Stimulated activated CD4-positive, alpha-beta T cell treated with anti-CD3 and anti-CD28 coated beads, Interleukin-2, amount 100 ng/mL, for 24 hours (primary cell): ENCODE measurements at places on chromosomes 1 and 21.
A peak's percentile ranks its signal among the peaks of the same experiment; 100 is the strongest.

GRCh38 chr1:26789931-26790330 lies 2.2 kb downstream of the PIGV start:
- DNase-seq: no peak

DNA sequence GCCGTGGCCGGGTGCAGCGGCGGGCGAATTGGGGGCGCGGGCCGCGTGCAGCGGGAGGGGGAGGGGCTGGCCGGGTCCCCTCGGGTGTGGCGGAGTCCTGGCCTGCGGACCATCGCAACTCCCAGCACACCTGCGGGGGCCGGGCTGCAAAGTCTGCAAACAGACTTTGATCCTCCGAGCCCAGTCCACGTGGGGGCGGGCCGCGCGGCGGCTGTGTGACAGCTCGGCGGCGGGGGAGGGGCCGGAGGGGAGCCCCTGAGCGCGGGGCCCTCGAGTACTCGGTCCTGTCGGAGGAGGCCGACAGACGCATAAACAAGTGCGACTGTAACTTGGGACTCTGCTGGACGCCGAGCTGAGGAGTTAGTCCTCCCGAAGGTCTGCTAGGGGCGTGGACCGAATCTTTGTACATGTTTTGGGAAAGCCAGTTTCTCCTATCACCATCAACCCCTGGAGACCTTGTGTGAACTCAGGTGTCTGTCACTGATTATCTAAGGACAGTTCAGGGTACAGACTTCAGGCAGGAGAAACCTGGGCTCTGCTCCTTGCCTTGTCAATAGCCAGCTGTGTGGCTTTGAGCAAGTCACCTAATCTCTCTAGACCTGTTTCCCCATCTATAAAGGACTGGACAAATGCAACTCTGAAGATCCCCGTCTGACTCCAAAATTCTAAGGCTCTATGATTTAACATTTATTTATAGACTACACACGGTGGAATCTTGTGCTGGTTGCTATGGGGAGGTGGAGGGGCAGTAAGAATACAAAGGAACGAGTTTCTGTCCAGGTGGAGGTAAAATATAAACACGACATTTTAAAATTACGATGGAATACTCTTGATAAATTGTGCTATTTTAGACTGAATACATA lies 710 bp upstream of the SLC30A1 start:
- no peak for DNase-seq

- no peak for DNase-seq
Observed at GRCh38 chr1:90534116-90534515, 183.0 kb downstream of the BARHL2 start.

GRCh38 chr21:14058566-14058965 lies 152.2 kb downstream of the LIPI start:
- DNase-seq: no peak

- DNase-seq: no peak
Observed at GRCh38 chr1:205792481-205792881, 17.2 kb upstream of the RAB29 start.

DNA sequence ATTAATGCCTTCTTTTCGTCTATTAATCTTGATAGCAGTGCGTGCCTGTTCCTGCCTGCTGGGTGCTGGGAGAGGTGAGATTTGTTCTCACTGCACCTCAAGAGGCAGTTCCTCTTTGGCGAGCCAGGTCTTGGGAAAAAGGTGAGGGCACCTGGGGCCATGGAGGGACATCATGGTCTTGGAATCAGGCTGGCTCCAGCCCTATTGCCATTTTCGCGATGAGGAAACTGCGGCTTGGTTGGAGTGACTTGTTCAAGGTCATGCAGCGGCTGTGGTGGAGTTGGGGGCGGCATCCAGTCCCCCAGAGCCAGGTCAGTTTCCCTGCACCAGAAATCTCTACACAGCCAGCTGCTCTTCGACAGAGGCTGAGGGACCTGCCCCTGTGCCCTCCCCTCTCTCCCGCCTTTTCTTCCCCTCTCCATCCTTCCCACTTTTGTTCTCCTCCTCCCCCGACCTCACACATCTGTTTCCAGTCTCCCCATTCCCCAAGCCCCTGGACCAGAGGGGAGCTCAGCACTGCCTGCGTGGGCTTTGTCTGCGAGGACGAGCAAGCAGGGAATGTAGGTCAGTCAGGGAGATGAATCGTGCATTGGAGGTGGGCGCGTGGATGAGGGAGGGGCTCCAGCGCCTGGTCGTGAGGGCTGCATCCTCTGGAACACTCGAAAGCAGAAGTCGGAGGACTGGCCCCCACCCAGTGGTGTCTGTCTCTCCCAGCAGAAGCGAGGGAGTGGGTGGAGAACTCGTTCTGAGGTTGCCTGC lies 135.1 kb downstream of the ACTL8 start:
- DNase-seq: no peak

DNA sequence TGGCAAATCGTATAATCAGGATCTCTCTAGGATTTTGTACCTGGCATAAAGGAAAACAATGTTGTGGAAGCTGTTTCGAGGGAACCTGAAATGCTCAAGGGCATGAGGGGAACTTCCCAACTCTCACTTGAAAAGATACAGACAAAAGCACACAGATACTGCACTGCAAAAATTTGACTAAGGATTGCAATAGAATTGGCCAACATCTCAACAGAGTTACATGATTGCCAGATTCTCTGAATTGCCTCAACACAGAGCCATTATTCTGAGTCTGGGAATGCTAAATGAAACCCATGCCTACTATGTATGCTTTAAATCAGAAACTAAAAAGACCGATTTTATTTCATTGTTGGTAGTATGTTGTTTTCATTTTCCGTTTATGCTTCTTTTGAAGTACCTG lies 16.0 kb downstream of the KRTAP19-8 start:
- DNase-seq: no peak

DNA sequence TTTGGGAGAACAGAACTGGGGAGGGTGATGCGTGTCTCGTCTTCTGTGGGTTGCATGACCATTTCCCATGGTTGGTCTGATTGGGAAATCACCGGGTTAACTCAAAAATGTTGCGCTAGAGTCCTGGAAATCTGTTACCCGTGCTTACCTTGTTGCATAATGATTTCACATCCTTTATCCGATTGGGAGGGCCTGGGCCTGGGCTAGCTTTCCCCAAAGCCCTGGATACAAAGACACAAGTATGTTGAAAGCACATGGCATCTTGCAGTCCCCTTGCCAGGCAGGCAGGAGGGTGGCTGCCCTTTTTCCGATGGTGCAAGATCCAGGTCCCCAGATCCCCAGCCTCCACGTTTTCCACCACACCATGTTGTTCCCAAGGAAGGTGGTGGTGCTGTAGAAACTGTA lies 582 bp downstream of the TRPM2 start:
- DNase-seq: no peak

DNA sequence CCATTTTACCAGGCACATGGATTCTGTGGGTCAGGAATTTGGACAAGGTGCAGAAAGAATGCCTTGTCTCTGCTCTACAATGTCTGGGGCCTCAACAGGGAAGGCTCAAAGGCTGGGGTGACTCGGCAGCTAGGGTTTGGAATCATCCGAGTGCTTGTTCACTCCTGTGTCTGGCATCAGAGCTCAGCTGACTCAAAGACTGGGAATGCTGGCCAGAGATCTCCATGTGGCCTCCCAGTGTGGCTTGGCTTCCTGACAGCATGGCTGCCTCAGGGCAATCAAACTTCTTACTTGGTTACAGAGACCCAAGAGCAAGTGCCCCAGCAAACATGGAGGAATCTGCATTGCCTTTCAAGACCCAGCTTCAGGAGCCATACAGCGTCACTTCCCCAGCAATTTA lies 110.5 kb downstream of the TOMM20 start:
- no peak for DNase-seq

DNA sequence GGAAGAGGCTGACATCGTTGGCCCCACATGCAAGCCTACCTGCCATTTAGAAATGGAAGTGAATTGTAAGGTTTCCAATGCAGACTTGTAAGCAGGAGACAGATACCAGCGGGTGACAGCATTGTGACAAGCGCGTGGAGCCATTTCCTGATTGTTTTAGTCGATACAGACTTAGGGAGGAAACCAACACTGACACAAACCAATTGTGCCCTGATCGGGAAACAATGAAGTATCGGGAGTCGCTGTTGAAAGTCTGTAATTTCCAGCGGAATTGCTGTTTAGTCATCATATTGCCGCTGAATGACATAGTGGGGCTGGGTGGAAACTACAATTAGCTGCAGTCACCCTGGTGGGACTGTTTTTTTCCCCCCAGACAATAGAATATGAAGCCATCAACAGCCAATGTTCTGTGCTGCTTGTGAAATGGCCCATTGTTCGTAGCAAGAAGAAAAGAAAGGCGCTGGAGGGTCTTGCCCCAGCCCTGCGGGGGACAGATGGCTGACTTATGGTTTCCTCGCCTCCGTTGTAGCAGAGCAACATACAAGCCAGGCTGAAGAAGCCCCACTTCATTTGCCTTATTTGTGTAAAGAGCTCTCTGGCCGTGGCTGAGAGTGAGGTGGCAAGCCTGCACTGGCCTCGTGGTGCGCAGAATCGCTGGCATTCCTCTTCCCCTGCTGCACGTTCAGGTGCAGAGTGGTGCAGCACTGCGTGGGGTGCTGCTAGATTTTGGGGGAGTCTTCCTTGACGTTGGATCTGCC lies 462.7 kb downstream of the CAMTA1 start:
- no peak for DNase-seq

DNA sequence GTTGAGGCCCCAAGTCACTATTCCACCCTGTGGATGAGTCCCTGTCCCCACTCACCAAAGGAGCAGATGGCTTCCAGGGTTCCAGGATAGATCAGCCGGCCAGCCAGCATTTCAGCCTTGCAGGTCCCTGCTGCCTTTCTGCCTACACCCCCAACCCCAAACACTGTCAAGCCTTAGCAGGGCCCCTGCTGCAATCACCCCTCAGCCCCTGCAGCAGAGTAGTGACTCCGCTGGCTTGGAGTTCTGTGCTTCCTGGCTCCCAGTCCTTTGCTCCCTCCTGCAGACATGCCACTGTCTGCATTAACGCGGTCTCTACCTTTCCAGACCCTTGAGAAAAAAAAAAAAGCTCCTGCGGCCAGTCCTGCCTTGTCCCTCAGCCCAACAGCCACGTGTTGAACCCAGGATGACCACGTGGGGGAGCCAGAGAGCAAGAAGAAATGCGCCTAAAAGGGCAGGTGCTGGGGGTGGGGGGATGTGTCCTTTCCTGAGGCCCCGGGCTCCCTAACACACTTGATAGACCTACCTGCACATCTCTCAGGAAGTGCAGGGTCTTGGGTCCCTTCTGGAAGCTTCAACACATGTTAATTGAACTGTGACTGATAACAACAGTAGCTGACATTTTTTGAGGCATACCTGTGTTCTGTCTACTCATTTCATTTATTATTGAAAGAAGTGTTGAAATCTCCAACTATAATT lies 37.4 kb downstream of the RASSF5 start:
- peak; percentile 91 for DNase-seq

- no peak for DNase-seq
Observed at GRCh38 chr1:214582289-214582891, 20.6 kb upstream of the CENPF start.

DNA sequence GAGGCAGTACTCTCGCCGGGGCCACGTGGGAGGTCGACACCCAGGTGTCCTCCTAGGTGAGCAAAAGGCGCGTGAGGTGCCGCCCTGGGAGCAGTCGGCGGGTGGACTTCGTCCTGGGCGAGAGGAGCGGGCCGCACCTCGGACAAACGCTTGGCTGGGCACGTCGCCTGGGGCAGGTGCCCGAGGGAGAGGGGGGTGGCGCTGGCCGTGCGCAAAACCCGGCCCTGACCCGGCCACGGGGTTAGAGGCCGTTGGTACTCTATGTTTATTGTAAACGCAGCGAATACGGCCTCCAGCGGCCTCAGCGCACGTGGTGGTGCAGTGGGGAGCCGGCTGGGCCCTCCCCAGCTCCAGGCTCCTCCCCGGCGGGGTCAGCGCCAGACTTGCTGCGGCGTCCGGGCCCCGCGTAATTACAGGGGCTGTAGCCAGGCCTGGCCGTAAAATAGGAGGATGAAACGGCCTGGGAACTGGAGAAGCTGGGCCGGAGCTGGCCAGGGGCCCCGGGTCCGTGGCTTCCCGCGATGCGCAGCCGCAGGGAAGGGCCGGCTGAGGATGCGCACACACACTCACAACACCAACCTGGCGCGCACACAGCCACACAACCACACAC lies 1.6 kb upstream of the EFNA1 start:
- DNase-seq: no peak
